Memory B cell (primary cell): ENCODE measurements at places on chromosomes 2 and 18.

GRCh38 chr2:32851777-32852439 lies 94.8 kb upstream of the LTBP1 start:
- no peak overlapping the region for H3K27ac ChIP-seq
- DNase-seq, result no peak
- no peaks in the 10 kb centered on the region for H3K4me1 ChIP-seq
- no peaks in the 10 kb centered on the region for H3K36me3 ChIP-seq

DNA sequence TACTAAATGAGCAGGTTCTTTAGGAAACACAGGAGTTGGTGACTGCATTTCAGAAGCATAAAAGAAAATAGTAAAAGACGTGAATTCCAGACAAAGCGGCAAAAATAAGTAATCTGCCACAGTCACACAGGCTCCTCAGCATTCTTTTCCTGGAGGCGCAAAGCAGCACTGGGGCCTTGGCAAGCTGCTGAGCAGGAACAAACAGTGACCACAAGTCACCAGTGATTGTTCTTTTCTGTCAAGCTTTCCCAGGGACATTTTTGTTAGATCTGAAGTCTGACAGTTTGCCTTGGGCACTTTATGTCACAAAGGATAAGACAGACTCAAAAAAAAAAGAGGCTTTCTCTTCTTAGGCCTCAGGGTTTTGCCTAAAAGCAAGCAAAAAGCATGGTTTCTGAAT lies 216.2 kb downstream of the CDH20 start:
- no peak for DNase-seq
- H3K27ac ChIP-seq, result no peak overlapping the region
- H3K4me3 ChIP-seq, result no peak overlapping the region
- peaks cover 7% of the 10 kb centered on the region for H3K27me3 ChIP-seq
- H3K4me1 ChIP-seq, result no peaks in the 10 kb centered on the region

- no peak for DNase-seq
- no peak overlapping the region for H3K4me3 ChIP-seq
- no peaks in the 10 kb centered on the region for H3K4me1 ChIP-seq
- H3K27ac ChIP-seq, result no peak overlapping the region
- peaks cover 14% of the 10 kb centered on the region for H3K27me3 ChIP-seq
- H3K36me3 ChIP-seq, result peaks cover 10% of the 10 kb centered on the region
Measured at GRCh38 chr2:98295275-98295674, 51.0 kb upstream of the CNGA3 start.

DNA sequence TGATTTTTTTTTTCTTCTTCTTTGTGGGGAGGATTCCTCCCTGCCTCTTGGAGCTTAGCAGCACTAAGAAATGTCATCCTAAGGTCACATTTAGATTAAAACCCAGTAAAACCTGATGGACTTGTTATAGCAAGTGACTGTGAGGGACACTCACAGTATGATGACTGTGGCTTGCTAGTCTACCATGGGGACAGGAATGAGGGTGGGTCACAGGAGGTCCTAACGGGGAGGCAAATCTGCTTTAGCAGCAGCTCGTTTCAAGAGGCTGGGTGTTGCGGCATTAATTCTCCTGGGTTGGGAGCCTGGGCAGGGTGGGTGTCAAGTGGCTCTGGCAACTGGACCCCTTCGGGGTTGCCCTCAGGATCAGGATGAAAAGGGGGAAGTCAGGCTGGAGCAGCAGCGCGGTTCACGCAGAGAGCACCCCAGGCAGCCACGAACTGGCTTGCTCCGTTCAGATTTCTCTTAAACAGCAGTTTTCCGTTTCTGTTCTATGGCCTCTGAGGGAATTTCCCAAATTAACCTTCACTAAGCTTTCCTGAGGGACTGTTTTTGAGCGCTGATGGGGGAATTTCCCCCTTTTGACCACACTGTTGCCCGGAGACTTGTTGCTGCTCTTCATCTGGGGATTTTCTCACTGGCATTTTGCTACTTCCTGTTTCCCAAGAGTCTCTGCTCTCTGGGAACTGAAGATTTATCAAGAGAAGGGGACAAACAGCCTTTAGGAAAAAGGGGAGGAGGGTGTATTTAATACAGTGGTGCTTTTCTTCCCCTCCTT lies 59.8 kb upstream of the PELI1 start:
- peak; percentile 42 for DNase-seq
- H3K4me1 ChIP-seq, result peaks cover 29% of the 10 kb centered on the region
- H3K27me3 ChIP-seq, result no peaks in the 10 kb centered on the region

DNA sequence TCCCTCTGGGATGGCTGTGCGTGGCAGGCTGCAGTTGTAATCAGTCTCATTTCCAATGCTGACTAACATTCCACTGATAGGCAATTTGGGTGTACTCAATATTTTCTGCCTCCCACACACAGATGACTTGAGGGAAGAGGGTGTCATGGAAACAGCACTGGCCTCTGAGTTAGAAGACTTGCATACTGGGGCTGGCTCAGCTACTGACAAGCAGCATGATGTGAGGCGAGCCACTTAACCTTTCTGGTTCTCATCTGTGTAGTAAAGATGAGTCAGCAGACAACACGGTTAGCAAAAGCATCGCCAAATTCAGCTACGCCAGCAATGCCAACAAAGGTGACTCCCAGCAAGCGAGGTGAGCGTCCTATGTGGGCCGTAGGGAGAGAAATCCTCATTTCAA lies 73.5 kb downstream of the COLEC12 start:
- no peak overlapping the region for H3K4me3 ChIP-seq
- H3K27me3 ChIP-seq, result peaks cover 2% of the 10 kb centered on the region
- H3K27ac ChIP-seq, result no peak overlapping the region
- no peaks in the 10 kb centered on the region for H3K4me1 ChIP-seq

- H3K27me3 ChIP-seq, result peaks cover 4% of the 10 kb centered on the region
- no peak overlapping the region for H3K27ac ChIP-seq
- DNase-seq, result no peak
- H3K4me1 ChIP-seq, result no peaks in the 10 kb centered on the region
Measured at GRCh38 chr2:3065928-3066327, 311.7 kb downstream of the EIPR1 start.

GRCh38 chr18:37249895-37250618 lies 315.5 kb downstream of the CELF4 start:
- H3K27ac ChIP-seq, result no peak overlapping the region
- DNase-seq, result no peak
- peaks cover 2% of the 10 kb centered on the region for H3K36me3 ChIP-seq
- H3K4me3 ChIP-seq, result no peak overlapping the region
- peaks cover 25% of the 10 kb centered on the region for H3K27me3 ChIP-seq

DNA sequence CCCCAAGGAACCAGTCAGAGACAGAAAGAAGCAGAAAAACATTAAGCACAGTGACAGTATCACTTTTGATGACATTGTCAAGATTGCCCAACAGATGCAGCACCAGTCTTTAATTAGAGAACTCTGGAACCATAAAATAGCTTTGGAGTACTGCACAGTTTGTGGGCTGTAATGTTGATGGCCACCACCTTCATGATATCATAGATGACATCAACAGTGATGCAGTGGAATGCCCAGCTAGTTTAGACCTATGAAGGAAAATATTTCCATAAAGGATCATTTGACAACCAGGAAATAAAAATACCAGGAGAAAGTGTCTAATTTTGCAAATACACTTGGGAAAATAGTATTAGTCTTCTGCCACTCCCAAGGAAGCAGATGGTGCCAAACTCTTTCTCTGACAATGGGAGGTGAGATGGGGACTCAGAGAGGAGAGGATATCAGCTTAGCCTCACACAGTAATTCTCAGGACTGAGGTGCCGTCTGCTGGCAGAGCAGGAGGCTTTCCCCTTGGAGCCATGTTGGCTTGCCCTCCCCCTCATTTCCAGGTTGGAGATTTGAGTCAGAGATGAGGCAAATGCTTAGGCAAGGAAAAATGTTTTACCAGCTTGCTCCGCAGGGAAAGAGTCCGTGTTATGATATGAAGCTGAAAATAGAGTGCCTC lies 107.5 kb upstream of the CELF4 start:
- DNase-seq, result no peak
- no peaks in the 10 kb centered on the region for H3K4me1 ChIP-seq
- no peaks in the 10 kb centered on the region for H3K27me3 ChIP-seq
- no peak overlapping the region for H3K4me3 ChIP-seq
- no peaks in the 10 kb centered on the region for H3K36me3 ChIP-seq

DNA sequence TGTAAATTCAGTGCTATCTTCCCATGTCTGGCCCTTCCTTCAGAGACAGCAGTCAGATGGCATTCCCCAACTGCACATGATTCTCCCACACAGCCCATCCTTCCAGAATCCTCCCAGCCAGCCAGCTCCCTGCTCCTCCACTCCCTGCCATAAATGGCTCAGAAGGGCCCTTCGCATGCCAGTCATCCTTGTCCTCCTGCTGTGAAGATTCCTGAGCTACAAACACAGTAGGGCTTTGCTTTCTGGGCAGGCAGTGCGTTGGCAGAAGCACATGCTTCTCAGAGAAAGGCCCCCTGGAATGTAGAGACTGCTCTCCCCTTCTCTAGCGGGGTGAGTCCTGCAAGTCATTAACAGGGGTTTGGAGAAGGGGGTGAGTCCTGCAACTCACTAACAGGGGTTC lies 71.9 kb downstream of the TEX51 start:
- H3K27ac ChIP-seq, result no peak overlapping the region
- no peaks in the 10 kb centered on the region for H3K36me3 ChIP-seq
- H3K27me3 ChIP-seq, result peaks cover 28% of the 10 kb centered on the region
- peaks cover 2% of the 10 kb centered on the region for H3K4me1 ChIP-seq
- H3K4me3 ChIP-seq, result peak overlapping the region; percentile 15
- no peak for DNase-seq

DNA sequence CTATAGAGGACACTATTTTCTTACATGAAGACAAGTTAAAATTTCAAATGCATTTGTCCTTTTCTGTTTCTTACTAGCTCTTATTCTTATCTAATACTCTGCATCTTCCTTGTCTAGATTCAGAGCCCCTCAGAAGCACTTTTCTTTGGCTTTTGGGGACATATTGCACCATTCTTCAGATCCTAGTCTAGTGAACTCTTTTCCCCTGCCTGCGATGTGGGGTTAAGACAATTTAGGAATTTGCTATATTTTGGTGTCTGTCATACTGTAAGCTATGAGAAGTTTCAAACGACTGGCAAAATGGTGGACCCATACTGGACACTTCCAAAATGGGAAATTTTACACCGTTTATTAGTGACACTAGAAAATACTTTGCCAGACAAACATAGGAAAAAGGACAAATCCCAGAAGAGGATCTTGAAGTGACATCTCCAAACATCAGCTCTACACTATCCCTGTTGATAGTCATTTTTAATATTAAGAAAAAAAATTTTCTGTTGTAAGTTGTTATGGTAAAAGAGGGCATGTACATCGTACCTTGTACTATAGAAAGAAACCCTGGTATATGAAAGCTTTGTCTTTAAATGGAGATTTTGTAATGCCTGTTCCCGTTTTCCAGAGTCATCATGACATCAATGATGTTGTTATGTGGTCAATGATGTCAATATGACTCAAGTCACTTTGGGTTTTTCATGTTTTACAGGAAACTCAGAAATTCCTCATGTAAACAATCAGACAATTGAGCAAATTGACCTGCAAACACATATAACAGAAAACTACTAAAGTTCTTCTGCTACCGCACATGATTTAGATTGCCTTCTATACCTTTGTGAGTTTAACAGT lies 4.4 kb upstream of the KYNU start:
- peaks cover 31% of the 10 kb centered on the region for H3K4me1 ChIP-seq
- H3K27ac ChIP-seq, result peak overlapping the region; percentile 91
- no peak overlapping the region for H3K4me3 ChIP-seq
- H3K36me3 ChIP-seq, result peaks cover 3% of the 10 kb centered on the region
- DNase-seq, result no peak

- no peak overlapping the region for H3K4me3 ChIP-seq
- H3K27me3 ChIP-seq, result peaks cover 1% of the 10 kb centered on the region
- H3K27ac ChIP-seq, result no peak overlapping the region
- no peaks in the 10 kb centered on the region for H3K4me1 ChIP-seq
- DNase-seq, result no peak
Measured at GRCh38 chr2:84801811-84802210, 79.1 kb downstream of the TRABD2A start.

- no peak overlapping the region for H3K4me3 ChIP-seq
- H3K4me1 ChIP-seq, result peaks cover 16% of the 10 kb centered on the region
- peak overlapping the region; percentile 99 for H3K27ac ChIP-seq
- no peak for DNase-seq
Measured at GRCh38 chr2:100393362-100393761, 24.1 kb downstream of the CHST10 start.

- no peak overlapping the region for H3K27ac ChIP-seq
- no peak for DNase-seq
- H3K4me1 ChIP-seq, result no peaks in the 10 kb centered on the region
- no peak overlapping the region for H3K4me3 ChIP-seq
- peaks cover 11% of the 10 kb centered on the region for H3K27me3 ChIP-seq
Measured at GRCh38 chr2:219199470-219200211, 6.9 kb upstream of the ZFAND2B start.

GRCh38 chr2:207887500-207887899 lies 117.8 kb upstream of the FZD5 start:
- no peak for DNase-seq
- H3K27me3 ChIP-seq, result no peaks in the 10 kb centered on the region
- no peak overlapping the region for H3K4me3 ChIP-seq
- peaks cover 4% of the 10 kb centered on the region for H3K36me3 ChIP-seq
- peak overlapping the region; percentile 22 for H3K27ac ChIP-seq
- H3K4me1 ChIP-seq, result peaks cover 2% of the 10 kb centered on the region

GRCh38 chr2:120572226-120572625 lies 163.4 kb upstream of the GLI2 start:
- H3K4me1 ChIP-seq, result no peaks in the 10 kb centered on the region
- no peak overlapping the region for H3K27ac ChIP-seq
- H3K27me3 ChIP-seq, result peaks cover 21% of the 10 kb centered on the region
- no peak overlapping the region for H3K4me3 ChIP-seq

DNA sequence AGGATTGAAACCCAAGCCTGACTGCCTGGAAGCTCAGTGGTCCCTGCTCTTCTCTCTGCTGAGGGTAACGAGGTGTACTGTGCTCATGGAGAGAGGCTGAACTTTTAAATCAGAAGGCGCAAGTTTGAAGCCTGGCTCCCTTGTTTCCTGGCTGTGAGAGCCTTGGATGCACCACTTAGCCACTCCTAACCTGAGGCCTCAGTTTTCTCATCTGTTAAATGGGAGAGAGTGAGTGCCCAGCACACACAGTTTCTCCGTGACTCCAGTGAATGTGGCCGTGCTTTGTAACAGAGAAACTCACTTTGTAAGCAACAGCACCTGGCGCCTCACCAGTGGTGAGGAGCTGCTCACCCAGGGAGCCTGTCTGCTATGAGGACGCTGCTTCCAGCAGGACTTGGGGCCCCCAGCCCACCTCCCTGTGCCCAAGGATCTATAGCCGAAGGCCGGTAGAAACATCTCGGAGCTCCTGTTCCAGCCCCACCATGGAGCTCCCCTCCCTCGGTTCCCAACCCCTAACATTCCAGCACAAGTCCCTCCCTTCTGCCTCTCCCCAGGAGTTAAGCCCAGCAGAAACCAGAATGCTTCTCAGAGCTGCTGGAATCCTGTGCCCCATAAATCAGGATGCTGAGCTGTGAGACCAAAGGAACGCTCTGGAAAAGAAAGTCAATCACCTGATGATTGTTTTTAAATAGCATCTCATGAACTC lies 20.3 kb upstream of the KCNK3 start:
- DNase-seq, result no peak
- H3K27ac ChIP-seq, result no peak overlapping the region
- no peaks in the 10 kb centered on the region for H3K36me3 ChIP-seq

GRCh38 chr2:71882949-71883472 lies 264.7 kb downstream of the CYP26B1 start:
- H3K36me3 ChIP-seq, result no peaks in the 10 kb centered on the region
- H3K27me3 ChIP-seq, result peaks cover 3% of the 10 kb centered on the region
- no peak overlapping the region for H3K27ac ChIP-seq
- DNase-seq, result no peak
- no peaks in the 10 kb centered on the region for H3K4me1 ChIP-seq

- no peak overlapping the region for H3K27ac ChIP-seq
- peaks cover 5% of the 10 kb centered on the region for H3K4me1 ChIP-seq
- no peak for DNase-seq
- no peaks in the 10 kb centered on the region for H3K27me3 ChIP-seq
Measured at GRCh38 chr2:10688921-10689807, 611 bp downstream of the NOL10 start.

GRCh38 chr18:46411867-46412690 lies 244.9 kb downstream of the LOXHD1 start:
- no peaks in the 10 kb centered on the region for H3K36me3 ChIP-seq
- peaks cover 16% of the 10 kb centered on the region for H3K27me3 ChIP-seq
- no peak overlapping the region for H3K4me3 ChIP-seq
